ENCODE measurements at places on chromosomes 6 and 20.

DNA sequence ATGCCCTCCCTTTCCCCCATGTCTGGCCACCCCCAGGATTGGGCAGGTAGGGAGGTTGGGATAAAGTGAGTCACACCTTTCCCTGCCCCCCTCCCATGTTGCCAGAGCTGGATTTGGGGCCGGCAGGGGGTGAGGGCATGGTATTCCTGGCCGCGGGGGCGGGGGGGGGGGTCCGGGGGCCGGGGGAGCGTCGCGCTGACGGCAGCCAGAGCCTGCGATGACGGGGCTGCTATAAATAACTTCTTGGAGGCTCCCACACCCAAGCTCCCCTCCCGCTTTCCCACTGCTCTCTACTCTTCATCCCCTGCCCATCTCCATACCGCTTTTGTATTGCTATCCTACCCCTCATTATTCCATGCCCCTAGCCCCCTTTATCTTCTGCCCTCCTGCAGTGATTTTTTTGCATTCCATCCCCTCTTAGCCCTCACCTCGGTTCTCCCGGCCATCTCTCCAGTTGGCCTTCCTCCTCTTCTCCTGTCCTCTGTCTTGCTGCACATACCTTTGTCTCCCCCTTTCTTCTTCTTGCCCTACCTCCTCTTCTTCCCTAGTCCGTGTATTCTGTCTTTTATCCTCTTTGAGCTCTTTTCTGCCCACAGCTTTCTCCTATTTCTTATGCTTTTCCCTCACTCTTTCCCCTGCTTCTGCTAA is 13.8 kb downstream of the SYNGAP1 start:
- no peak for DNase-seq

- peak; percentile 33 for DNase-seq
Measured at GRCh38 chr6:158867381-158868121, 48.4 kb upstream of the EZR start.

- DNase-seq, result no peak
Measured at GRCh38 chr6:15619330-15619729, 43.5 kb downstream of the DTNBP1 start.

GRCh38 chr20:47202733-47203667 is 153.5 kb downstream of the ZMYND8 start:
- no peak for DNase-seq

GRCh38 chr20:36569847-36570429 is 3.5 kb upstream of the TGIF2 start:
- no peak for DNase-seq

DNA sequence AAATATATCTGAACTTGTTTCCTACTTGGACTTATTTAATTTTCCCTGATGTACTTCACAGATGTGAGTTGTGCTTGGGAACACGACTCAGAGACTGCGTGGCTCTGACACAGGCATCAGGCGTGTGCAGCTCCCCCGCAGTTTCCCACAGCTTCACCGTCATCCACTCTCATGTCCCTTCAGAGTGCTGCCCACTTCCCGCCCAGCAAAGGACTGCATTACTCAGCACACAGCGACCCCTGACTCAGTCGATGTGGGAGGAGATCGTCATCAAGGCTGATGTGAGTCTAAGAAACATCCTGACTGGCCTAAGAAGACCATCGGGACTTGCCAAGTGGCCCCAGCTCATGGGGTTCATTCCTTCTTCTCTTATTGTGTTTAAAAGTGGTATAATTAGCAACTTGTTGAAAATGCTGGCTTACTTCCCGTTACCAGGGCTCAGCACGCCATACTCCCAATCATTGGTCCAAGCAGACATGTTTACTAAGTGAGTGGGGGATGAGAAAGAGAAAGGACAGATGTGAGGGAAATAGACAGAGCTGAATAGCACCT is 539.4 kb upstream of the JARID2 start:
- DNase-seq, result no peak
